ENCODE measurements at places on chromosomes 2 and 18. TPM values are rescaled to one million over a fixed set of nuclear protein-coding genes. Genes with fewer than 3 reads are reported as not detected.

The ANKRD30B gene
- not detected for polyA plus RNA-seq

The ALLC gene
- polyA plus RNA-seq, result not detected

The FOXI3 gene
- polyA plus RNA-seq, result not detected

The ABHD1 gene
- polyA plus RNA-seq, result 0.50 TPM

The ASB18 gene
- polyA plus RNA-seq, result not detected

The SLC9A2 gene
- polyA plus RNA-seq, result not detected

The SERPINB11 gene
- polyA plus RNA-seq, result not detected

The M1AP gene
- polyA plus RNA-seq, result 1.8 TPM

The ATP6V1C2 gene
- polyA plus RNA-seq, result not detected

The SLC9A4 gene
- polyA plus RNA-seq, result not detected

The KRCC1 gene
- polyA plus RNA-seq, result 31.6 TPM

- DNase-seq, result no peak
Measured at GRCh38 chr2:4180631-4181030, 477.3 kb downstream of the DCDC2C start.

- DNase-seq, result no peak
Measured at GRCh38 chr2:100831831-100832230, 11.9 kb downstream of the NPAS2 start.

GRCh38 chr2:115908731-115909130 lies 1466.3 kb downstream of the DPP10 start:
- no peak for DNase-seq

DNA sequence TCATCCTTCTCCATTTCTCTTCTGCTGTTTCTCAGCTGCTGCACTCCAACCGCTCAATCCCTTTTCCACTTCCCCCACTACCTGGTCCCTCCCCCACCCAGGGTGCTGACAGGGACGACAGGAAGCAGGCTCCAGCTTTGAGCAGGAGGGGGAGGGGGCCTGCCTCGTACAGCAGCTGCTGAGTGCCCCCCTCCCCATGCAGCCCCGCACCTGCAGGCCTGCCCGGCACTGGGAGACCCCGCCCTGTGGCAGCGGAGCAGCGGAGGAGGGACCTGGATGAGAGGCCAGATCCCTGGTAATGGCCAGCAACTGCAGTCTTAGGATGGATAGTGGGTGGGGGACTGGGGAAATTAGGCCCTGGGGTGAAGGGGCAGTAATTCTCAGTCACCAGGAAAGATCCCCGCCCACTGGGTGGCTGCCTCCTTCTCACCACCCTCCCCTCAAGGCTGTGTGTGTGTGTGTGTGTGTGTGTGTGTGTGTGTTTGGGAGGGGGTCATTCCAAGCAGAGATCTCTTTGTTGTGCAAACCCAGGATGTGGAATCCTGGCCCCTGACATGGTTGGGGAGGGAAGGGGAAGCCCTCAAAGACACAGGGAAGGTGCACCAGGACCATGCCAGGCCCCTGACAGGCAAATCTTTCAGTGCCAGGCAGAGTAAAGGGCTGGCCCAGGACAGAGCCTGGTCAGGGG lies 6.8 kb upstream of the CRYBA2 start:
- DNase-seq, result no peak

GRCh38 chr2:109374548-109375130 lies 239.1 kb downstream of the SEPTIN10 start:
- DNase-seq, result no peak

DNA sequence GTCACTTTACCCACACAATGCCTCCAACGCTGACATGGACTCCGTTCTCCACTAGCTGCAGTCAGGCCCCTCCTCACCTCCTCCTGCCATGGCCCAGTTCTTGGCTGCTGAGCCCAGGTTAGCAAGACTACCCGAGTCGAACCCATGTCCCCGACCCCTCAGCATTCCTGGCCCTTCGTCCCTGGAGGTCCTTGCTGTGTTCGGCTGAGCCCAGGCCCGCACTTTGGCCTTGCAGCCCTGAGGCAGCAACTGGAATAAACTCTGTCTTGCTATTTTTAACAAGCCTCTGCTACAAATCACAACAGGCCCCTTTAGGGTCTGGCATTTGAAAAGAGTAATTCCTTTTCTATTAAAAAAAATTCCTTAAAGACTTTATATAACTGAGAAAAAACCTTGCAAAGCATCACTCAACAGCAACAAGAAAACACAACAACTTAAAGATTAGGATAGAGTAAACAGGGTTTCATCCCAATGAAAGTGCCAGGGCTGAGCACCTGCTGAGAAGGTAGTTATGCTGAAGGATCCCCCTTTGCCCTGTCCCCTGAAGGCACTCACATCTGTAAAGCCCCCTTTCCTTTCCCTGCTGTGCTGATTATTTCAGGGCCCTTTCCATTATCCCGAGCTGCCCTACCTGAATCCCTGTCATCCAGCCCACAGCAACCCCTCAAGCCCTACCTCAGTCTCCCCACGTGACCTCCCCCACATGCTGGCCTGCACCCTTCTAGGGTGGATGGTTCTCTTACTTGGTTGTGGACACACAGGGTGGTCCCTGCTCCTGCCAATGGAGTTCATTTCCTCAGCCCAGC lies 120.0 kb upstream of the SNTG2 start:
- DNase-seq, result no peak

DNA sequence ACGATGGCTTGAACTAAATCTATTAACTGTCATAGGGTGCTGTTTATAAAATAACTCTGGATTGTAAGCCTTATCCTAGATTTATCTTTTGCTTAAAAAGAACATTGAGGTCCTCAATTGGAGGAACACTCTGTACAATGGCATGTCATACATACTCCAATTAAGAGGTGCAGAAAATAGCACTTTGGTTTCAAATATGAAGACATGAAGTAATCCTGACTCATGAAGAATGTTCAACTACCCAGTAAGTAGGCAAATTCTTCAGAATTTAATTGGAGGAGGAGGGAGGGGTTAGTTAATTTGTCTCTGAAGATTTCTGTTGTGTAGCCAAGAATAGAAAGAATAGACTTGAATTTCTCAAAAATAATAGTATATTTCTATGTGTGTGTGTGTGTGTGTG lies 36.1 kb downstream of the DCC start:
- DNase-seq, result no peak

- no peak for DNase-seq
Measured at GRCh38 chr2:42342061-42342794, 18.8 kb downstream of the COX7A2L start.

DNA sequence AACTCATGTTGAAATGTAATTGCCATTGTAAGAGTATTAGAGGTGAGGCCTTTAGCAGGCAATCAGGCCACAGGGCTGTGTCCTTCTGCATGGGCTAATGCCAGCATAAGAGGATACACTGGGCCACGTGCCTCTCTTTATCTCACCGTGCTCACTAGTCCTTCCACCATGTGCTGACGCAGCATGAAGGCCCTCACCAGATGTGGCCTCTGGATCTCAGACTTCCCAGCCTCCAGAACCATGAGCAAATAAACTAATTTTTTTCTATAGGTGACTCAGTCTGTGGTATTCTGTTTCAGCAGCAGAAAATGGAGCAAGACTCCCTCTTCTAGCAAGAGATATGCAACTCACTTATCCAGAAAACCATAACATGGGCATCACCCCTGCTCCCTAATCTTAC lies 149.7 kb upstream of the ZNF236 start:
- no peak for DNase-seq

DNA sequence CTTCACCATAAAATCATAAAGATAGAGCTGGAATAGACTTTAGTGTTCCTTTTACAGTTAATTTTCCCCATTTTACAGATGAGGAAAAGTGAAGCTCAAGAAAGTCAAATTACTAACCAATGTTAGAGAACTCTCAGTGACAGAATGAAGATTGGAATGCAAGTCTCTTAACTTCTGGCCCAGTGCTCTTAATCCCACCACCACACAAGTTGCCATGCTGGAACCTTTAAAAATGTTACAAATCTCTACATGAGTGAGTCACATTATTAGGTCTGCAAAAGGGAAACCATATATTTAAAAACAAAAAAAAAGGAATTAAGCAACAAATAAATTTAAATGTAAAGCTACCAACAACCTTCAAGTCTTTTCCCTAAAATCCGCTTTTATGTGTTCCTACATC lies 3.5 kb downstream of the NCKAP1 start:
- no peak for DNase-seq

GRCh38 chr2:178108176-178108575 lies 4.1 kb upstream of the RBM45 start:
- no peak for DNase-seq

DNA sequence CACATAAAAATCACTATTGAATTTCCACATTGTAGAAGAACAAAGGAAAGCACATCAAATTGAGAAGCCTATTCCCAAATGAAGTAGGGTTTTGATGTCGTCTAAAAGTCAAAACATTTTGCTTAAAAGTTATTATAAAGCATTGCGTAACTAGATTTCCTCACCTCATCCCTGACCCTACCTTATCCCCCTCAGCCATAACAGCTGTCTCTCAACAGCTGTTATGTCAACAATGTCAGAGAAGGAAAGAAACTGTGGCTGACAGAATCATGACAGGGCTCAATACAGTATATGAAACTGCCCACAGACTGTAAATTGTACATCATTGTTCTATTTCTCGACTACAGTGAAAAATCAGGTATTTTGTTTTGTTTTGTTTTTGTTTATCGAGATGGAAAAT lies 63.0 kb upstream of the ACVR1C start:
- DNase-seq, result no peak

DNA sequence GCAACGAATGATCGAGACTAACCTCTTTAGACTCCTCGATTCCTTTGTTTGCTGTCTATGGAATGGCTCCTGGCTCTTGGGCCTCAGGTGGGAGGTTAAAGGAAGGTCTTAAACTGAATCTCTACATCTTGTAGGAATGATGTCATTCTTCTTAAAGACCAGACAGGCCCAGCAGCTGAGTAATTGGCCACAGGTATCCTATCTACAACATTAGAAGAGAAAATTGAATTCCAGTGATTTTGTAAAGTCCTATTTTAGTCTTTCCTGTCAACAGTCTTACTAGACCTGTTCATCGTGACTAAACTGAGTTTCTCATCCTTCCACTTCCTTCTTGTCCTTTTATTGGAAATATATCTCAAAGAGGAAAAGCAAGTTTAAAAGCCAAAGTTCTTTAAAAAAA lies 274.8 kb downstream of the ALPK2 start:
- DNase-seq, result no peak

- DNase-seq, result no peak
Measured at GRCh38 chr2:170038734-170039133, 139.2 kb upstream of the MYO3B start.

GRCh38 chr2:17171446-17172049 lies 346.7 kb downstream of the RAD51AP2 start:
- DNase-seq, result no peak

GRCh38 chr2:123047186-123047585 lies 977.9 kb upstream of the CNTNAP5 start:
- DNase-seq, result no peak

DNA sequence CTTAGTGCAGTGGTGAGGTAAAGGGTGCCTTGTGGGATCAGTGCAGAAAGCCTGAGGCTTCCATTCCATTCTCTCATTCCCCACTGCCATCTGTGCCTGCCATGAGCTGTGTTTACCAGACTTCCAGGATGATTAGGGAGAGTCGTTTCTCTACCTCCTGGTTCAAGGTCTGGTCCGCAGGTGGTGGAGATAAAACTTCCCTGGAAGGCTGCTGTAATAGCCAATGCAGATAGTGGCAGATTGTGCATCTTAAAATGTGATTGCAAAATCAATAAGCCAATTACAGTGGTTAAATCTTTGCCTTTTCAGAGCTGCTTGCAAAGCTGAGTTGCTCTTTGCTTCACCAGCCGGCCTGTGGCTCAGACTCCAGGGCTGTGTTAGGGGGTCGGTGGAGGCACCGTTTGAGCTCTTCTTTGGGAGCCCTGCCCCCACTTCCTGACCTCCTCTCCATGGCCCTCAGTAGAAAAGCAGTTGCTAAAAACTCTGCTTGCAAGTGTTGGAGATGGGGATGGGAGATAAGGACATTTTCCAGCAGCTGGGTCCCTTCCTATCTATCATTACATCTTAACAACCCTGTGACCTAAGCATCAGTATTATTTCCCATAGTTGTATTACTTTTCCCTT lies 95.2 kb upstream of the HS6ST1 start:
- DNase-seq, result no peak

GRCh38 chr18:8657873-8658470 lies 47.4 kb upstream of the MTCL1 start:
- no peak for DNase-seq

GRCh38 chr2:238162846-238163441 lies 4.2 kb downstream of the ERFE start:
- DNase-seq, result no peak

DNA sequence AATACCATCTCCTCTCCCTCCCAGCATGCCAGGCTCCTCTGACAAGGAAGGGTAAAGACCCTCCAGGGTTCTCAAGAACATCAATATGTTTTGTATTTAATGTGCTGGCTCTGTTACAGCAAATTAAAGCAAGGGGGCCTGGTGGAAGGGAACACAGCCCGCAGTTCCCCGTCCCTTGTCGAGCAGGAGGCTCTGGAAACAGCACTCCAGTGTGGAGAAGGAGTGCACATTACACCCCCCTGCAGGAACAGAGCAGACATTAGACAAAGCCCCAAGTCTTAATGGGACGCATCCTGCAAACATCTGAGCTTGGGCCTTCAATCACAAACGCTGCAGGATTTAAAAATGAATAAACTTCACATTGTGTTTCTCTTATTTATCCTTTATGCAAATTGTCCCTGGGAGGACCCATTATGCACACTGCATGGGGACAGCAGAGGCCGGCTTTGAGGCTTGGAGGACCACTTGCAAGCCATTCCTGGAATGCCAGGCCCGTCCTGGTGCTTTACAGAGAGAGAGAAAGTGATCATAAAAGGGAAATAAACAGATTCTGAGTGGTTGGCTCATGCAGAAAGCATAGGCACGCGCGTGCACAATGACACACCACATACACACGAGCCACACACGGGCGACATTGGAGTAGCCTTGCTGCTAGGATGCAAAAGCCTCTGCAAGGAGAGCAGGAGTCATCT lies 328.7 kb downstream of the SMAD2 start:
- DNase-seq, result no peak

- DNase-seq, result no peak
Measured at GRCh38 chr2:171271971-171272436, 111.3 kb upstream of the TLK1 start.

DNA sequence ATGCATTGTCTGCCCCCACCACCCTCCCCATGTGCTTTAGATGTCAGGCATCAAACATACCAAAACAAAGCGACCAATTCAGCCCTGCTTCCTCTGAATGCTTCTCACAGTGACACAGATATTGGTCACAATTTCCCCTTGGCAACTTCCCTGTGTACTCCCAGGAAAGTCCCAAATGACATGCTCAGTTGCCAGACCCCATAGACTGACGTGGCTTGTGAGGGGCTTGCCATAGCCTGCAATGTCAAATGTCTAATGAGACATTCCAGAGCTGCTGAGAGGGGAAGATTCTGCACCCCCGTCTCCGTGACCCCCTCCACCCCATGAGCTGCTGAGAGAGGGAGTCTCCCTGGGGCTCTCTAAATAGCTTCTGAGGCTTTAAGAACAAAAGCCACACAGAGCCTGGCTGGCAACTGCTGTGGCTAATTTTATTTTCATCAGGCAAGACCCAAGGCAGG lies 47.3 kb downstream of the RFTN2 start:
- peak; percentile 77 for DNase-seq

- DNase-seq, result no peak
Measured at GRCh38 chr2:17604050-17604449, 63.6 kb downstream of the VSNL1 start.

GRCh38 chr2:29253026-29253425 lies 137.8 kb downstream of the CLIP4 start:
- no peak for DNase-seq
